ENCODE measurements at places on chromosomes 11 and 22.
A peak's percentile ranks its signal among the peaks of the same experiment; 100 is the strongest.

- peaks cover 6% of the 10 kb centered on the region for H3K4me1 ChIP-seq
- no peak overlapping the region for H3K4me3 ChIP-seq
- DNase-seq: no peak
- H3K36me3 ChIP-seq: no peaks in the 10 kb centered on the region
- H3K27ac ChIP-seq: no peak overlapping the region
These were observed 4.4 kb downstream of the CAT start for GRCh38 chr11:34443136-34443535.

DNA sequence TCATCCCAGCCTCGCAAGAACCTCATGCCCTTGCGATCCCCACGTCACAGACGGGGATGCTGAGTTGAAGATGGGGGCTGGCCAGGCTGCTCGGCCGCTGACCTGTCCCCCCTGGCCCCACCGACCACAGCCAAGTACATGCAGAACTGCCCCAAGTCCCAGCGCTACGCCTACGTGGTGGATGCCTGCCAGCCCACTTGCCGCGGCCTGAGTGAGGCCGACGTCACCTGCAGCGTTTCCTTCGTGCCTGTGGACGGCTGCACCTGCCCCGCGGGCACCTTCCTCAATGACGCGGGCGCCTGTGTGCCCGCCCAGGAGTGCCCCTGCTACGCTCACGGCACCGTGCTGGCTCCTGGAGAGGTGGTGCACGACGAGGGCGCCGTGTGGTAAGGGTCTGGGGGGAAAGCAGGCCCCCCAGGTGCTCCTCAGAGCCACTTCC, 10.0 kb downstream of the MUC5B start:
- DNase-seq: no peak
- H3K36me3 ChIP-seq: no peaks in the 10 kb centered on the region
- H3K4me3 ChIP-seq: no peak overlapping the region
- no peaks in the 10 kb centered on the region for H3K4me1 ChIP-seq
- H3K27ac ChIP-seq: no peak overlapping the region

DNA sequence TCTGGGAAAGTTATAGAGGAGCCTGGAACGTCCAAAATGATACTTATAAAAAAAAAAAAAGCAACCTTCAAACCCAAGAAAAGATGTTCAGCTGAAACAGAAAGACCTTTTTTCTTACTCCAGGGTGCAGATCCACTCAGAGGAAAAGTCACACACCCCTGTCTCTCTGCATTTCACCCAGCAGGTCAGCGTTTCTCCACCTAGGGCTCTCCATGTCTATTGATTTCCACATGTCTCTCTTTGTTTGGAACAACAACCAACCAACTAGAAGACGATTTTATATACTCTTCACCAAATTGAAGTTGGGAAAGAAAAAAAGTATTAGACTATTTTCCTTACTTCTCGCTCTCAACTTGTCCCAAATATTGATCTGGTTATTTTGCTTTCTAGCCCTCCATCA, 42.2 kb upstream of the BLID start:
- no peaks in the 10 kb centered on the region for H3K36me3 ChIP-seq
- peaks cover 3% of the 10 kb centered on the region for H3K27me3 ChIP-seq
- DNase-seq: no peak
- no peak overlapping the region for H3K27ac ChIP-seq
- no peak overlapping the region for H3K4me3 ChIP-seq

DNA sequence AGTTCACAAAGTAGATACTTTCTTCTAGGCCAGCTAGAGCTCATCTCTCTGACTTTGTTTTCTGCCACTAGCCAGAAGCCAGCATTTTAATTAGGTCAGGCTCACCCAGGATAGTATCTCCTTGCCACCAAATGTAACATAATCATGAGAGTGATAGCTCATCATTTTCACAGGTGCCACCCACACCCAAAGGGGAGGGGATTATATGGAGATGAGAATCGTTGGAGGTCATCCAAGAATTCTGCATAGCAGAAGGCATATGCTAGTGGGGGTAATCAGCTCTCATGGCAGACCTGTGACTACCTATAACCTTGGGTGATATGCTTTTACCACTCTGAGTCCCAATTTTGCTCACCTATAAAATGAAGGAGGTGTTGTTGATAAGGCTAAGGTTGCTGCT, 523.0 kb downstream of the METTL15 start:
- no peaks in the 10 kb centered on the region for H3K36me3 ChIP-seq
- no peaks in the 10 kb centered on the region for H3K27me3 ChIP-seq
- DNase-seq: no peak
- H3K4me1 ChIP-seq: no peaks in the 10 kb centered on the region
- no peak overlapping the region for H3K4me3 ChIP-seq

DNA sequence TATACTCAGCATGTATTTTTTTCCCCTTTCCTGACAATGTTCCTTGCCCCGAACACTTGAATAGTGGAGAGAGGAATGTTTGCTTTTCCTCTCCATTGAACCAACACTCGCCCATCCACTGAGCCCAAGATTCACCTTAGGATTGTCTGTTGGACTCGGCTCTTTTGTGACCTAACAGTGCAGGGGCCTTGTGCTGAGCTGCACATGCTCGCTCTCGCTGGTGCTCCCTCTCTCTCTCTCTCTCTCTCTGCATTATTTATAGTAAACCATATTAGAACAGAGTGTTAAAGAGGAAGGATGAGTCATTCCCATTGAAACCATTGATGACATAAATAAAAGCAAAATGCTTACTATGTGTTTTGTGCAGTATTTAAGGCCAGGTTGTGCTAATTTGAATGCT, 20.7 kb downstream of the ZBTB16 start:
- H3K36me3 ChIP-seq: peaks cover 3% of the 10 kb centered on the region
- peak overlapping the region; percentile 61 for H3K27ac ChIP-seq
- H3K4me3 ChIP-seq: no peak overlapping the region
- H3K27me3 ChIP-seq: no peaks in the 10 kb centered on the region
- no peak for DNase-seq

GRCh38 chr11:91563176-91563575, 661.4 kb upstream of the FAT3 start:
- H3K27me3 ChIP-seq: no peaks in the 10 kb centered on the region
- no peak overlapping the region for H3K27ac ChIP-seq
- H3K4me3 ChIP-seq: no peak overlapping the region
- H3K4me1 ChIP-seq: no peaks in the 10 kb centered on the region
- no peak for DNase-seq

DNA sequence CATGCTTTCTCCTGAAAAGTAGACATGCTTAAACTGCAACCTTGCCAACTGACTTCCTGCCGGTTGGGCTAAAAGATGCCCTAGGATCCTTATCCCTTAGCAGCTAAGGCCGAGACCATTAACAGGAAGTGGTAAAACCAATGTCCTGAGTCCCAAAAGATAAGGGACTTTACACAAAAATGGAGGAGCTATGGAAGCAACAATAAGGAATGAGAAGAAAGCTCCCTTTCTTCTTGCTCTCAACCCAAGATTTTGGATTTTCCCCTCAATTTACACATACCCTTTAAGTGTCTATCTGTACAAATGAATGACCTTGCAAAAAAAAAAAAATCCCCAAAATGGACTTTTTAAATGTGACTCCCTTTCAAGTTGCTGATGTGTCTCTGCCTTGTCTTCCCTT, 11.1 kb downstream of the MRPL17 start:
- no peaks in the 10 kb centered on the region for H3K27me3 ChIP-seq
- H3K4me3 ChIP-seq: no peak overlapping the region
- DNase-seq: no peak
- H3K4me1 ChIP-seq: no peaks in the 10 kb centered on the region
- no peak overlapping the region for H3K27ac ChIP-seq

DNA sequence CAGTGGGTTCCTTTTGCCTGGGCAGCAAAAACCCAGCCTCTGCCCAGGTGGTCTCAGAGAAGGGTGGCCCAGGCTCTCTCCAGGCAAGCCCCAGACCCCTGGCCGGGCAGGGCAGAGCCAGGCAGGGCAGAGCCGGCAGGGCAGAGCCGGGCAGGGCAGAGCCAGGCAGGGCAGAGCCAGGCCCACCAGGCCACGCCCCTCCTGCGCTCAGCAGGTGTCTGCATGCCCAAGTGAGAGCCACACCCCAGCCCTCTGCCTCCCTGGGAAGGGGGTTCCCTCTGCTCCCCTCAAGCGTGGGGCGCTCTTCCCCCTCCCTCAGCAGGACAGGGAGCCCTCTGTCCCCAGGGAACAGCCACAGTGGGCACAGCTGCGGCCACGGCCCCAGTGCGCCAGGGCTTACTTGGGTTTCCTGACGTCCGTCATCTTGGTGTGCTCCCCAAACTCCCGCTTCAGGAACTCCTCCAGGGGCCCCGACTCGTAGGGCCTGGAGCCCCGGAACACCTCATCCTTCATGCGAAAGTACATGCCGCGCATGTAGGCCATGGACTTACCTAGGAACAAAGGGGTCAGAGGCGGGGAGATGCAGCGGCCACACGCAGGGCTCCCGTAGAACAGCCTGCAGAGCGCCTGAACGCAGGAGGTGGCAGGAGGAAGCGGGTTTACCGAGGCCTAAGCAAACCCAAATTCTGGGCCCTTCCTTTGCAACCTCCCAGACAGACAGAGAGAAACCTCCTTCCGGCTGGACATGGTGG, 10.1 kb upstream of the BAIAP2L2 start:
- no peaks in the 10 kb centered on the region for H3K4me1 ChIP-seq
- H3K27me3 ChIP-seq: no peaks in the 10 kb centered on the region
- H3K36me3 ChIP-seq: no peaks in the 10 kb centered on the region
- H3K4me3 ChIP-seq: no peak overlapping the region
- H3K27ac ChIP-seq: no peak overlapping the region

- H3K27ac ChIP-seq: no peak overlapping the region
- no peaks in the 10 kb centered on the region for H3K4me1 ChIP-seq
- peak; percentile 49 for DNase-seq
- no peaks in the 10 kb centered on the region for H3K36me3 ChIP-seq
- H3K4me3 ChIP-seq: peak overlapping the region; percentile 40
These were observed 3.1 kb downstream of the CCDC88B start for GRCh38 chr11:64342869-64343745.

- H3K27ac ChIP-seq: no peak overlapping the region
- no peaks in the 10 kb centered on the region for H3K27me3 ChIP-seq
- DNase-seq: no peak
- no peaks in the 10 kb centered on the region for H3K4me1 ChIP-seq
These were observed 393.1 kb downstream of the ETS1 start for GRCh38 chr11:128194216-128194615.

GRCh38 chr11:120709808-120710207, 198.3 kb downstream of the GRIK4 start:
- H3K36me3 ChIP-seq: no peaks in the 10 kb centered on the region
- H3K27me3 ChIP-seq: no peaks in the 10 kb centered on the region
- H3K27ac ChIP-seq: no peak overlapping the region
- no peak overlapping the region for H3K4me3 ChIP-seq
- no peak for DNase-seq
- no peaks in the 10 kb centered on the region for H3K4me1 ChIP-seq

GRCh38 chr11:120747850-120748814, 236.6 kb downstream of the GRIK4 start:
- no peak overlapping the region for H3K4me3 ChIP-seq
- no peak overlapping the region for H3K27ac ChIP-seq
- H3K27me3 ChIP-seq: no peaks in the 10 kb centered on the region
- no peaks in the 10 kb centered on the region for H3K36me3 ChIP-seq
- DNase-seq: no peak
- no peaks in the 10 kb centered on the region for H3K4me1 ChIP-seq

DNA sequence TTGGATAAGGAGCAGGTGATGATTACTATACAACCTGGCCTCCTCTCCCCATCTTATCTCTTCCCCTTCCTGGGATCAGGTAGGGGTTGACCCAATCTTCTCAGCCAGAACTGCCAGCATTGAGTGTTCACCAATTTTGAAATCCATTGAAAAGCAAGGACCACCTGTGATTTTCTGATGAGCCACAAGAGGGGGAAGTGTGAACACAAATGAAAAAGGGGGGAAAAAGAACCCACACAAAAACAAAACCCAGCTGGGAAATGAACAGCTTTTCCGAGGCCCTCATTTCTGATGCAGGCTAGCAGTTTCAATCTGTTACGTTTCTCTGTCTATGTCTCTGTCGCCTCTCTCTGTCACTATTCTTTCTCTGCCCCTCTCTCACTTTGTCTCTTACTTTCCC, 161.9 kb downstream of the INSC start:
- no peaks in the 10 kb centered on the region for H3K27me3 ChIP-seq
- no peak overlapping the region for H3K4me3 ChIP-seq
- no peaks in the 10 kb centered on the region for H3K36me3 ChIP-seq

GRCh38 chr11:105867742-105868141, 154.3 kb downstream of the MSANTD4 start:
- no peaks in the 10 kb centered on the region for H3K27me3 ChIP-seq
- H3K36me3 ChIP-seq: no peaks in the 10 kb centered on the region
- DNase-seq: no peak
- no peak overlapping the region for H3K4me3 ChIP-seq

GRCh38 chr22:41870786-41871185, 37.9 kb downstream of the SREBF2 start:
- H3K4me3 ChIP-seq: no peak overlapping the region
- no peak overlapping the region for H3K27ac ChIP-seq
- no peaks in the 10 kb centered on the region for H3K27me3 ChIP-seq
- H3K4me1 ChIP-seq: no peaks in the 10 kb centered on the region

Measured in pancreas (tissue), 10 donors.